Stimulated activated CD8-positive, alpha-beta memory T cell treated with anti-CD3 and anti-CD28 coated beads, Interleukin-4, amount 100 ng/mL, for 4 hours (primary cell): ENCODE measurements at places on chromosomes 4 and X.

- DNase-seq: no peak
Observed at GRCh38 chrX:38662640-38663039, 101.3 kb downstream of the TSPAN7 start.

DNA sequence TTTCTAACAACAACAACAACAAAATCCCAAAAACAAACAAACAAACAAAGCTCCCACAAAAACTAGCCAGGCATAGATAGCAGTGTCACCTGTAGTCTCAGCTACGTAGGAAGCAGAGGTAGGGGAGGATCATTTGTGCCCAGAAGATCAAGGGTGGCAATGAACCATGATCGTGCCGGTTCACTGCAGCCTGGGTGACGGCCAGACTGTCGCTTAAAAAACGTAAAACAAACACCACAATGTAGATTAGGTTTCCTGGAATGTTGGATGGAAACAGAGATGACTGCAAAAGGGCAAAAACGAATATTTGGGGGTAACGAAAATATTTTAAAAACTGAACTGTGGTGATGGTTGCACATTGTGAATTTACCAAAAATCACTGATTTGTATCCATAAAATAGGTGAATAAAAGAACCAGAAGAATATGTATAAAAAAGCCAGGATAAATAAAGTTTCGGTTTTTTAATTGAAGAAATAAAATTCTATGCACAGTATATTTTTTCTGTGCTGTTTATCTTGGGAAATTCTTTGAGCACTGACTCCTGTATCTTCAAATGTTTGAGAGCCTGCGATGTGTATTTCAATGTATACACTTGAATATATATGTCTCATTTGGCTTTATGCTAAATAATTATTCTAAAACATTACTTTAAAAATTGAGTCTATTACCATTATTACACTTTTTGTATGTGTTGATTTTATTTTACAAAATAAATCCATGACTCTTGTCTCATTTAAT is 1477.0 kb downstream of the PCDH7 start:
- no peak for DNase-seq

DNA sequence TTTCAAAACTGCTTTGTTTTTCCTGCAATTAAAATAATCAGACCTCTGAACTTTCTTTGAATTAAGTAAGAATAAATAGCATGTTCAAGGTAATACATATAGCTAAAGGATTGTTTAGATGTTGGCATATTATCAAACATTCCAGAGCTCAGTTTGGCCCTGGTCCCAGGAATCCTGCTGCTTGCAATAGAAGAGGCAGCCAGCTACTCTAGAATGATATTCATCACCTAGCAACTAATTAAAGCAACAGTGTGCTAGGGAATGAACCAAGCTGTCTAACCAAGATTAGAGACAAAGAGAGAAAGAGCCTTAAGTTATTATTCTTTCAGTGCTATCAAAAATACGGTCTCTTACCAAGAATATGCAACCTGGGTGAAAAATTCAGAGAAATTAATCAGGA is 460.9 kb downstream of the GABRG1 start:
- DNase-seq: no peak

DNA sequence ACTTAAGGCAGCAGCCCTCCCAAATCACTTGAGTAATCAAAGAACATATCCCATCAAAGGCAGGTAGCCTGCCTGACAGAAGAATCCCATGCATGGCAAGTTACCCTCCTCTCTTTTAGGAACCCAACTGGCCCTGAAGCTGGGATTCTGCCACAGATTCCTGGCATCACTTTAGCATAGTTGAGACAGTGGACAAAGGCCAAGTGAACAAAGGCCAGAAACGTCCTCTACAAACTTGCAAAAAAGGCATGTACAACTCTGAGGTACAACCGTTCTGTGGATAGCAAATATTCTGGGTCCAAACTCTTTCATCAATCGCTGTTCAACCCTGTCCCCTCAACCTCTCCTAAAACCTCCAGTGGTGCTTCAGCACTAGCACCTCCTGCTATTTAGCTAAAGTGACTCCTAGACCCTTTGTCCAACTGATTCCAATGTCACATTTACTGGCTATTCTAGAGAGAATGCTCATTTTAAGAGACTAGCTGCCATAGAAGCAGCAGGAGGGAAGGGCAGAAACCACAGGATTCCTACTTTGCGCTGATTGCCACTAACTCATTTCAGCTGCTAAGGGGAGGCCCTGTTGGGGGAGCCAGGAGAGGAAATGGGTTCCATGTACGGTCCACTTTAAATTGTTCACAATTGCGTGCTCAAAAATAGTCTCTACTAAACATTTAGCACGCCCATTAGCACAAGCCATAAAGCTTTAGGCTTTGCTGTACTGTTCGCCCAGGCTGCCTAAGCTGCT is 105.9 kb downstream of the SHROOM4 start:
- DNase-seq: no peak

DNA sequence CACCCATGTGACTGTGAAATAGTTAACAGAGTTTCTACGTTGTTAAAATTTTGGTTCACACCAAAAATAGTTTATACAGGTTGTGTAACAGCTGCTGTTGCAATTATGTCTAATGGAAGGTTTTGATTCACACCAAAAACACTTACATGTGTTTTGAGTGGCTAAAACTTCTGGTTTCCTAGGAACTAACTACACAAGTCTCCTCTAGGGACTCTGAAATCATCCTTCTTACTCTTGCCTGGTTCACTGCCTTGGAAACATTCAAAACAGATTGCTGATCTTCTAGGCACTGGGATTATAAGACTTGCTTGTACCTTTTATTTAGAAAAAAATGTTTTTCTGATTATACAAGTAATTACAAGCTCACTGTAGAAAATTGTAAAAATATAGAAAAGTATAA is 14.9 kb upstream of the MORC4 start:
- DNase-seq: no peak

DNA sequence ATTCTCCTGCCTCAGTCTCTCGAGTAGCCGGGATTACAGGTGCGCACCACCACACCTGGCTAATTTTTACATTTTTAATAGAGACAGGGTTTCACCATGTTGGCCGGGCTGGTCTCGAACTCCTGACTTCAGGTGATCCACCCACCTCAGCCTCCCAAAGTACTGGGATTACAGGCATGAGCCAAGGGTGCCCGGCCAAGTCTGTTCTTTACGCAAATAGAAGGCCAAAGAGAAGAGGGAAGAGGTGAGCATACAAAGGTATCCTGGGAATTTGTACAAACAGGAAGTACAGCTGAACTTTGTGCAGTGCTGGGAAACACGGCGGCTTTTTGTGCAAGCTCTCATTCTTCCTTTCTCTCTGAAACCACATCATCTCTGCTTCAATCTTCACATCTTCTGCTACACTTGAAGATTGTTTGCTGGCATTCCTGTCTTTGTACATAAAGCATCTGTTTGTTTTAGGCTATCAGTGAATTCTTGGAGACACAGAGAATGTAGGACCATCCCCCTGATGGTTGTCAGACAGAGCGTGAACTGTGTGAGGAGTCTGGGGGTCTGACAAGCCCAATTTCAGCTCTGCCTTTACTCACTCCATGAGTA is 71.9 kb upstream of the PRSS48 start:
- DNase-seq: no peak

GRCh38 chrX:22081475-22082092 is 49.5 kb downstream of the PHEX start:
- peak; percentile 9 for DNase-seq

DNA sequence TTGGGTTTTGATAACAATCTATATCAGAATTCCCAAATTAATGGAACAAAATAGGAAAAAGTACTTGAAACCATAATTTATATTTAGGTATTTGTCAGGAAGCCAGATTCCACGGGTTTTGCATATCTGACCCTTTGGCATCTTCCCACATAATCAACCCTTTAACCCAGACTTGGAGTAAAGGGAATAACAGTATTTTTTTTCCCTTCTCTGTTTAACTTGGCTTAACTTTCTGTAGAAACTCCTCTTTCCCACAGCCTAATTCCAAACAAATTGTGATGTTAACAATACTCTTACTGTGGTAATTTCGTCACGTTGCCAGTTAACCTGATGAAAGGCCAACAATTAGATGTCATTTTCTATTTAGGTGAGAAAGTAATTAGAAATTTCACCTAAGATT is 49.4 kb upstream of the GUCY1A1 start:
- no peak for DNase-seq

GRCh38 chr4:55078987-55079386 is 46.4 kb downstream of the KDR start:
- DNase-seq: no peak

GRCh38 chrX:153684467-153685155 is 3.1 kb upstream of the SLC6A8 start:
- no peak for DNase-seq

- DNase-seq: no peak
Observed at GRCh38 chrX:134512566-134512965, 52.6 kb downstream of the HPRT1 start.

DNA sequence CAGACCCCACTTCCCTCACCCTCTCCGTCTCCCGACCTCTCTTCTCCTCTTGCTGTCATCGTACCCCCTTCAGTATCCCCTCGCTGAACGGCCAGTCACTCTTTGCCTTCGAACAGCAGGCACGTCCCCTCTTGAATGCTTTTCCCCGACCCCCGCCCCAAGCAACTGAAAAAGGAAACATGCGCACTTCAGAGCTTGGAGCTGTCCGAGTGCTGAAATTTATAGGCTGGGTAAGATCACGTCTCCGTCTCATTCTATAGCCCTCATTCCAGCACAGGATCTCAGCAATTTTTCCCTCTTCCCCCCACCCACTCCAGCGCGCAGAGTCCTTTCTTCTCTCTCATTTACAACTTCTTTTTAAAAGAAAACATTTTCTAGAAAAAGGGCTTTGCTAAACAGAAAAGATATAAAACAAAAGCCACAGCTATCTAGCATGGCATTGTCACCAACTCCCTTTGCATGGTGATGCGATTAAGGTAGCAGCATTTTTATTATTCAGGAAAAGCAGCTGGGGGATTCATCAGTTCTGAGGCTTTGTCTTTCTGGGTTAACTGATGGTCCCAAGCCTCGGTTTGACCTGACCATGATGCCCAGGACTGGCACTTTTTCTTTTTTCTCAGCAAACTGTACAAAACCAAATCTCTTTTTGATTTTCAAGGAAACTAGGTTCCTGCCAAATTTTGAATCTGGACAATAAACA is at the start of gene GLRA2:
GLRA2 (plus strand) TSS at position 247 of the 700 bp plus-strand sequence. CDS start 522 bp downstream, outside the sequence.
- DNase-seq: no peak

DNA sequence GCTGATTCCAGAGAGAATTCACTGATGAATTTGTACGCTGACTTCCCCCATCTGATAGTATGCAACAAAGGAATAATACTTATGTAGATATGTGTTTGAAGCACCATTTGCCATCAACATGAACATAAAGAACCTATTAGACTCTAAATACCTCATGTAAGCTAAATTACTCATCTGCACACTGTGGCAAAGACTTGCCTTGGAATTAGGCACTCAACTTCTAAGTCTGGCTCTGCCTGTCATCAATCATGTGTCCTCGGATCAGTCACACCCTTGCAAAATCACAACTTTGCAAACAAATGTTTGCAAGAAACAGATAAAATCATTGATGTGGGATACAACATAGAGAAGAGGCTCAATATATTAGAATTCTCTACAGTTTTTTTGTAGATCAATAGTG is 169.9 kb upstream of the LDB2 start:
- no peak for DNase-seq

GRCh38 chrX:69024161-69024736 is 141.0 kb downstream of the PJA1 start:
- no peak for DNase-seq

DNA sequence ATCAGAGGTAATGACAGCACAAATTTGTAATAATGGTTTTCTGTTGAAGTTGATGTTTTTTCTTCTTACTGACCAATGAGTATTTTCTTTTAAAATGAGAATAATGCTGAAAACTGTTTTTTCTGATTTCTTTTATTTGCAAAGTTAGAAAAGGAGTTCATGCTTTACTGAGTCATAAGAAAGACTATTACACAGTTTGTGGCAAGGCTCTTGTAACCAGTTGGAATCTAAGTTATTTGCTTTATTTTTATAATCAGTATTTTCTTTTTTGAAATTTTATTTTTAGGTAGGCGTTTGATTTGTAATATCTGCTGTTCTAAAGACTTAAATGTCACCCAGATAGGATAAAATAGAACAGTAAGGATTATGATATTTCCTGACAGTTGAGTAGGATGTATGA is 25.5 kb downstream of the ANAPC4 start:
- no peak for DNase-seq

DNA sequence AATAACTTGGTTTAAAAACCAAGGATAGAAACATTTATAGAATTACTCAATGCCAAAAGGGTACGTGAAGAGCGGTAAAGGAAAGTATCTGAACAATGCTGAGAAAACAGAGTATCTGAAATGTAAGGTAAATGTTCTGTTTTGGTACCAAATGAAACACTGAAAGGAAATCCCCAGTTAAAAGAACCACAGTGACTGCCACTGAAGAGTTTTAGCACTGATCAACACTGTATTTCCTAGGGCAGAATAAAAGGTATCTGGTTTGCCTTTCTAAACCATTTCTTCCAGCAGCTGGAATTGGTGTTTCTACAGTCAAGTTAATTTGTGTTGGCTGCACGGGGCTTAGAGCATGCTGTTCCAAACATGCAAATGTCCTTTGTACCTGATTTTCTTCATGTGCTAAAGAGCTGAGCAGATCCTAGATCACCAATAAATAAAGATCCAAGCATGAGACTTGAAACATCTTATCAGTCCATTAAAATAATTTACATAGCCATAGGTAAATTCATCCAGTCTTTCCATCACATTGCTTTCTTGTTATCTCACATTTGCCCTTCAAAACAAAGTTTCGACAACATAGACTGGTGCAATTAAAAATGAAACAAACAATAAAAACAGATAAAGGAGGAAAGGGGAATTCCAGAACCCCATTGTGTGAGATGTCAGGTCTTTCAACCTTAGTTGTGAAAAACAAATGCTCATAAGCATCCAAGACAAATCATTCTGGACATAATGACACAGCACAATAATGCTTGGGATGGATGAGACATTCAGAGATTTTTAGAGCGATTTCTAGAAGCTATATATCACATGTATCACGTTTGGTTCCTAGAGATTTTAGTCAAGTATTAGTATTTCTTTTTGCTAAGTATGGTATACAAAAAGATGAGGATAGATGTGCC is 38.6 kb downstream of the MFAP3L start:
- DNase-seq: no peak

DNA sequence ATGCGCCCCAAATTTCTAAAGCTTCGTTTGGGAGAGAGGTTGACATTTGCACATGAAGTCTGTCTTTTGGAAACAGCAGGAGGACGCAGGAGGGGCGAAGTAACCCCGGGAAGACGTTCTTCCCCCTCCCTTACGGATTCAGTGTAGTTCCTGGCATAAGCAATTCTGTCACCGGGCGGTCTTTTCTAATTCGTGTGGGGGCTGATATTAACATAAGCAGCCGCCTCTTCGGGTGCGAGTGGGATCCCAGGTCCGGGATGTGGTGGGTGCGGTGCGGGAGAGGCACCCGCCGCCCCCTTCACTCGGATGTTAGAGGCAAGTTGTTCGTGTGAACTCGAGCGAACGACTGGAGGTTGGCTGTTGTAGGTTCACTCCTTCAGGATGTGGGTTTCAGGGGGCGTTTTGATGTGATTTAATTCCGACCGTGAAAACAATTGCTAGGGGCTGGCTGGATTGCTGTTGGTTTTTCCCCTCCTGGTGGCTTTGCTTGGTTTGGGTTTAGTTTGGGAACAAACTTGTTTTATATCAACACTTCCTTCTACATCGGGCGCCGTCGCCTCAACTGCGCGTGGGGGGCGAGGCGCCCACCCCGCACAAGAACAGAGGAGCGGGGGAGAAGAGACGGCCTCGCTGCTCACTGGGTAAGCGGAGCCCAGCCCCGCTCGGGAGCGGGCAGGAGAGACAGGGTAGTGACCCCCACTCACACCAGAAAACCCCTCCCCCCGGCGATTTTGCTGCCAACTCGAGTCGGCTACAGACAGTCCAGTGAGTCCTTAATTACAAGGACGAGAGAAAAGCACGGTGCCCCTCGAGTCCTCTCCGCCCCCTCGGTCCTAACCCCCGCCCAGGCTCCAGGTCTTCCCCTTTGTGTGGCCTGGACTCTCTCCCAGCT is 2.9 kb upstream of the LEF1 start:
- DNase-seq: peak; percentile 28
